ENCODE measurements at places on chromosomes 6 and 20. TPM values are rescaled to one million over a fixed set of nuclear protein-coding genes. Genes with fewer than 3 reads are reported as not detected.

DNA sequence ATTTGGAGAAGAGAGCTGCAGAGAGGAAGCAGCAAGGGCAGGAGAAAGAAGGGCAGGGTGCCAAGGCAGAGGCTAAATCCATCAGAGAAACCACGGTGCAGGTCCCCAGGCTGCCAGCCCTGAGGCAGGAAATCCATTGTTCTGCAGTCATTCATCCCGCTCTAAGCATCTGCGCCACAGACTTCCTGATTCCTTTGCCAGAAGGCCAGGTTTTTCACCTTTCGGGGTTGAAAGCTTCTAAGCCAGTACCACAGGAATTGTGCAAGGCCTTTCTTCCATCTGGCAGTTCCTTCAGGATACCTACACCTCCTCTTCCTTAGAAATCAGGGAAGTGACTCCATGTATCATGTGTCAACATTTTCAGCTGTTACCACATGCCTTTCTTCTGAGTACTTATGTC is 45.6 kb downstream of the ADGRF5 start:
- no peak overlapping the region for H3K4me3 ChIP-seq
- no peaks in the 10 kb centered on the region for H3K27me3 ChIP-seq

DNA sequence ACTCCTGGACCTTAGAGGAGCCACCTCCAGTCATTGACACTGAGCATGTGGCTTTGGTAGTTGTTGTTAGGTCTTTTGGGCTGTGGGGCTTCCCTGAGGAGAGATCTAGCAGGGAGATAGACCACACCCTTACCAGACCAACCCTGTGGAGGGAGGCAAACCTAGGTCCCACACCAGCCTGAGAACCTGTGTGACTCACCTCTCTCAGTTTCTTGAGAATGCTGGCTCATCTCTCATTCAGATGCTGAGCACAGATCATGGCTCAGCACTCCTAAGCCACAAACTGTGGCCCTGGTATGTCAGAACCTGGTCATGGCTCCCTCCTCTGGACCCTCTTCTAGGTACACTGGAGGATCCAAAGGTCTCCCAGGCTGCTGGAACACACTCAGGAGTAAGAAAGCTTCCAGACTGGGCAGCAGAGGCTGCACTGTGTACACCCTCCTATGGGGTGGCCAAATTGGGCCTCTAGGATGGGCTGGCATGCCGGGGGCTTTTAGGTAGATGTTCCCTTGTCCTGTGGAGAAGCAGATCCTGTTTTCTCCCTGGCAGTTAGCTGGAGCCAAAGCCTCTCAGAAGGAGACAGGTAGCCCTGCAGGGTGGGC is 1294.5 kb downstream of the KHDRBS2 start:
- DNase-seq: no peak
- H3K36me3 ChIP-seq: no peaks in the 10 kb centered on the region
- H3K4me3 ChIP-seq: no peak overlapping the region
- no peak overlapping the region for H3K27ac ChIP-seq

DNA sequence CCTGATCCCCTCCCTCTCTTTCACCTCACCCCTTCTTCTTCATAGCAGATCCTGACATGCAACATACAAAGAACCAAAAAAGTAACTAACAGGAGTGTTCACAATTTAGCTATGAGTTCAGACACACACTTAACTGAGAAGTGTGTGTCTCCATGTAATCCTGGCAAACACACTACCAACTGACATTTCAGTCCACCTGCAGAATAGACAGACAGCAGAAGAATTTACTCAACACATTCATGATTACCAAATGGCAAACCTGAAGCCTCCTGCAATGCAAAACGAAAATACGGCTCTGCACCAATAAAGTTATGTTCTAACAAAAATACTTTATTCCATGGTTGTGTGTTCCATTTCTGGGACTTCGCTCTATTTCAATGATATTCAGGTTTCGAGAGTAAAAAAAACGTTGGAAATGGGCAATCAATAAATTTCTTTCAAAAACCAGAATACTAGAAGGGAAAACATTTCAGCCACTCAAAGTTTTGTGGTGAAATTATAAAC is 2.6 kb downstream of the BACH2 start:
- H3K4me1 ChIP-seq: peaks cover 9% of the 10 kb centered on the region
- no peaks in the 10 kb centered on the region for H3K27me3 ChIP-seq
- H3K36me3 ChIP-seq: no peaks in the 10 kb centered on the region
- no peak overlapping the region for H3K27ac ChIP-seq

DNA sequence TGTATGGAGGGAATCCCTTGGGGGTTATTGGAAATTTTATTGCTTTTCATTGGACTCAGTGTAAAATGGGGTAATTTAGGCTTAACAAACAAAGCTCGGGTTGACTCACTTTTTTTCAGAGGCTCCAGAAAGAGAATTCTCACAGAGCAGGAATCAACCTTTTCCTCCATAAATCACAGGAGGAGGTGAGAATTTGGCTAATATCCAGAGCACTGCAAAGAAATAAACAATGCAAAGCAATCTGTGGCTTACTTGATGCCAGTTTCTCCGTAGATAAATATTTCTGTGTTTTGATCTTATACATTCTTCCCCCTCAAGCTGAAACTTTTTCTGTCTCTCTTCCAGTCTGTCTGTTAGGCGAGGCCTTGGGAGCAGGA is 176.6 kb downstream of the TSHZ2 start:
- no peak overlapping the region for H3K4me3 ChIP-seq
- no peaks in the 10 kb centered on the region for H3K27me3 ChIP-seq
- no peak for DNase-seq
- H3K27ac ChIP-seq: peak overlapping the region; percentile 2

- no peak overlapping the region for H3K27ac ChIP-seq
- H3K4me1 ChIP-seq: no peaks in the 10 kb centered on the region
- peaks cover 11% of the 10 kb centered on the region for H3K36me3 ChIP-seq
- H3K4me3 ChIP-seq: no peak overlapping the region
- no peak for DNase-seq
- no peaks in the 10 kb centered on the region for H3K27me3 ChIP-seq
Measured at GRCh38 chr20:47622118-47622665, 120.5 kb downstream of the NCOA3 start.

- no peak within 1 kb of the TSS for H3K4me3 ChIP-seq
- H3K4me1 ChIP-seq: no peaks in the 10 kb centered on the region
- H3K36me3 ChIP-seq: no peaks in the 10 kb centered on the region
Measured at GRCh38 chr6:31575335-31575901, at the start of gene TNF. TNF (plus strand) TSS chr6:31575565; CDS start chr6:31575742, 177 bp downstream.

DNA sequence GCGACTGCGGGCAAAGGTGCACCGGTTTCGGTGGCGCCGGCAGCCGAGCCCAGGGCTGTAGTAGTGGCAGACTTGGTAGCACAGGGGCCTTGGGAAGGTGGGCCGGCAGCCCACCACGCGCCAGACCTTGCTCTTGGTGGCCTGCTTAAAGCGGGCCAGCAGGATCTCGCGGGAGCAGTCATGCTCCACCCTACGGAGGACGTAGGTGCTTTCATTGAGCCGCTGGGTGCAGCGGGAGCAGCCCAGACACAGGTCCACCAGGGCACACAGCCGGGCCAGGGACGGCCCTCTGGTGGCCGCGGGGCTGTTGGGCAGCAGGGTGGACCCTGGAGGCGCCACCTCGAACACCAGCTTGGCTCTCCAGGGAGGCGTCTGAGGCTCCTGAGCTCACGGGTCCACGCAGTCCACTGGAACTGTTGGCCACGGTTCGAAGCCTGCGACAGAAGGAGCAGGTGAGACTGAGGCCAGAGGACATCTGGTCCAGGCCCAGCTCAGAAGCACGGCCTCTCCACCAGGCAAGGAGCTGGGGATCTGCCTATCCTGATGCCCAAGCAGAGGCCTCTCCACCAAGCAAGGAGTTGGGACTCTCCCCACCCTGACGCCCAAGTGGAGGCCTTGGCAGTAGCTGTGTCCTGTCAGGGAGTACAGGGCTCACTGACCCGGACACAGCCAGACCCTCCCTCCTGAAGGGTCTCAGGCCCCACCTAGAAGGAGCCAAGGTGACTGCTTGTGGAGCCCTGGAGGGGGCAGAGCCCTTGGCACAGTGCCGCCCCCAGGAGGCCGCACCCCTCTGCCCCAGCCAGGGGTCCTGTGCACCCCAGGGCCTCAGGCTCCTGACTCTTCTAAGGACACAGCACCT is 1.0 kb downstream of the HELZ2 start:
- peak overlapping the region; percentile 82 for H3K27ac ChIP-seq
- H3K4me1 ChIP-seq: no peaks in the 10 kb centered on the region
- no peaks in the 10 kb centered on the region for H3K36me3 ChIP-seq
- DNase-seq: no peak
- H3K4me3 ChIP-seq: peak overlapping the region; percentile 94
- no peaks in the 10 kb centered on the region for H3K27me3 ChIP-seq

DNA sequence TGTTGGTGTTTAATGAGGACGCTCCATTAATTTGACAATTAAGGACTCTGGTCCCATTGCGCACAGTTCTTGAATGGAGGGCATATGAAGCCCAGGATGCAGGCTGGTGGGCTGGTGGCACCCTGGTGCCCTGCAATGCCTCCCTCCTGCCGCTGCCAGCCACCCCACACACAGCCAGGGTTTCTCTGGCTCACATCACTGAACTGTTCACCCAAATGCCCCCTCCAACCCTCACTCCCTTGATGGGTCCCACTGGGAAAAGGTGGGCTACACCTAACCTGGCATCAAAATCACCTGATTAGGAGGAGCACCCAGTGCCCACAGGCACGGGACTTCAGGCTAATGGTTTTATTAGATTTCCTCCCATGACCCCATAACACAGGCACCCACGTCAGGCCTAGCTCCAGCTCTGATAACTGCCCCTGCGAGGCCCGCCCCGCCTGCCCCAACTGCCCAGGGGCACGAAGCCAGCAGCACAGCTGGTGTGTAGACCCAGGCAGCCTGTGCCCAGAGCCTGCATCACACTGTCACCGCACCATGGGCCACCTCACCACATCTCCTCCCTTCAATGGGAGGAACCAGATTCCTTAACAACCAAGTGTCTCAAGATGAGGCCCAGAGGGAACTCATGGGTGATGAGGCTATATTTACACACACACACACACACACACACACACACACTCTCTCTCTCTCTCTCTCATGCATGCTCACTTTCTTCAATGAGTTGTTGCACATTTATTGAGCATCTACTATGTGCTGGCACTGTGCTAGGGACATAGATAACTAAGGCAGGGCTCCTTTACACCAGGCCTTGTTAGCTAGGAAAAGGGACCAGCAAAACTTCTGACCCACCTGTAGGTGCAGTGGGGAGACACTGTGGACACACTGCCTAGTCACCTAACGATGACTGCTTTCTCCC is 107.3 kb downstream of the NOL4L start:
- H3K27ac ChIP-seq: no peak overlapping the region
- H3K4me3 ChIP-seq: no peak overlapping the region
- no peaks in the 10 kb centered on the region for H3K27me3 ChIP-seq
- H3K36me3 ChIP-seq: no peaks in the 10 kb centered on the region
- H3K4me1 ChIP-seq: peaks cover 95% of the 10 kb centered on the region
- DNase-seq: peak; percentile 71

GRCh38 chr6:155968921-155969320 is 513.3 kb upstream of the NOX3 start:
- H3K36me3 ChIP-seq: no peaks in the 10 kb centered on the region
- no peak for DNase-seq
- H3K4me3 ChIP-seq: no peak overlapping the region
- no peaks in the 10 kb centered on the region for H3K27me3 ChIP-seq
- H3K27ac ChIP-seq: no peak overlapping the region

DNA sequence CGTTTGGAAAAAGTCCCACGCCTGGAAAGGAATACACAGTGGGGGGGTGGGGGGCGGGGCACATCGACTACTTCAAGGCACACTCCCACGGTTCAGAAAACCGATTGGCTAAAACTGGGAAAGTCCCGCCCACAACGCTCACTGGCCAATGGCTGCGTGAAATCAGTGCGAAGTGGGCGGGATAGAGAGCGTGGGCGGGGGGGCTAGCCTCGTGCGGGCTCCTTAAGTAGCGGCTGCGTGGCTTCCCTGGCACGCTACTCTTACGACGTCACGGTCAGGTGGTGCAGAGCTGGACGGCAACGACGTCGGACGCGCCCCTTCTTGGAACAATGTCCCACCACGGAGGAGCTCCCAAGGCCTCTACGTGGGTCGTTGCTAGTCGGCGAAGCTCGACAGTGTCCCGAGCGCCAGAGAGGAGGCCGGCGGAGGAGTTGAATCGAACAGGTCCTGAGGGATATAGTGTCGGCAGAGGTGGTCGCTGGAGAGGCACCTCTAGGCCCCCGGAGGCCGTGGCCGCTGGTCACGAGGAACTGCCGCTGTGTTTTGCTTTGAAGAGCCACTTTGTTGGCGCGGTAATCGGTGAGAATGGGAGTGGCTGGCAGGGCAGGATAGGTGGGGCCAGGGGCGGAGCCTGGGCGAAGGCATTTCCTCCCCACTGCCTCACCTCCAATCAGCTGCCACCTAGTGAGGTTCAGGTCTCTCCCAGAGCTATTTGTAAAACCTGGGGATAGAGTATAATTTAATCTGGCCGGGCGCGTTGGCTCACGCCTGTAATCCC is at the start of gene DDX43:
DDX43 (plus strand) TSS at position 252 of the 778 bp plus-strand sequence; CDS start at position 330, 78 bp downstream.
- H3K27me3 ChIP-seq: no peaks in the 10 kb centered on the region
- no peaks in the 10 kb centered on the region for H3K4me1 ChIP-seq
- DNase-seq: peak; percentile 80
- peak within 1 kb of the TSS; percentile 64 for H3K27ac ChIP-seq

DNA sequence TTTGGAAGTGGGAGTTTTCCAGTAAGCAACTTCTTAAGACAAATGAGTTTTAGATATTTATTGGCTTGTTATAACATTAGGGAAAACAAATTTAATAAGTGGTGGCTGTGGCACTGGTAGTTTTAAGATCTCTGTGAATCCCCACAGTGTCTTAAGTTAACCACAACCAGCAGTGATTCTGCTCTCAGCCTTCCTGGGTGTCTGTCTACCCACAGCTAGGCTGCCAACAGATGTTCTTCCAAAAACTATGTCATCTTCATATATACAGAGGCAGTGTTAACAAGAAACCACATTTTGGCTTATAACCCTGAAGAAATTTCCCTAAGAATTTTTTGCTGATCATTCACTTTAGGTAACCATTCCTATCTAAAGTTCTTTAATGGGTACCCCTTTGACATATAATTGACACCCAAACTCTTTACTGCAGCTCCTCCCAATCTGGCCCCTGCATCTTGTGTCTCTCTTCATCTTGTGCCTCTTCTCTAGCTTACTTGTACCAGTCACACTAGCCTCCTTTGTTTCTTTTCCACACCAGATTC is 52.7 kb downstream of the TOP1 start:
- H3K27ac ChIP-seq: no peak overlapping the region
- H3K4me3 ChIP-seq: no peak overlapping the region
- no peaks in the 10 kb centered on the region for H3K27me3 ChIP-seq
- no peak for DNase-seq
- peaks cover 4% of the 10 kb centered on the region for H3K36me3 ChIP-seq

- no peak for DNase-seq
- peaks cover 11% of the 10 kb centered on the region for H3K4me1 ChIP-seq
- H3K27ac ChIP-seq: no peak overlapping the region
- no peak overlapping the region for H3K4me3 ChIP-seq
- H3K27me3 ChIP-seq: no peaks in the 10 kb centered on the region
Measured at GRCh38 chr6:21603082-21603952, 9.8 kb downstream of the SOX4 start.

NRN1 gene
- 8.6 TPM for total RNA-seq

ELMO2 gene
- 40.7 TPM for total RNA-seq

CD83 gene
- total RNA-seq: 1.1 TPM

MRS2 gene
- 32.1 TPM for total RNA-seq

C2 gene
- 17.7 TPM for total RNA-seq

PNRC1 gene
- total RNA-seq: 211 TPM

HLA-DMB gene
- 25.3 TPM for total RNA-seq

Data from sigmoid colon (tissue), 7 donors.